ENCODE measurements at places on chromosomes 2 and 18. TPM values are rescaled to one million over a fixed set of nuclear protein-coding genes. Genes with fewer than 3 reads are reported as not detected.

GRCh38 chr2:159939946-159940345, 122.5 kb downstream of the PLA2R1 start:
- DNase-seq = no peak

DNA sequence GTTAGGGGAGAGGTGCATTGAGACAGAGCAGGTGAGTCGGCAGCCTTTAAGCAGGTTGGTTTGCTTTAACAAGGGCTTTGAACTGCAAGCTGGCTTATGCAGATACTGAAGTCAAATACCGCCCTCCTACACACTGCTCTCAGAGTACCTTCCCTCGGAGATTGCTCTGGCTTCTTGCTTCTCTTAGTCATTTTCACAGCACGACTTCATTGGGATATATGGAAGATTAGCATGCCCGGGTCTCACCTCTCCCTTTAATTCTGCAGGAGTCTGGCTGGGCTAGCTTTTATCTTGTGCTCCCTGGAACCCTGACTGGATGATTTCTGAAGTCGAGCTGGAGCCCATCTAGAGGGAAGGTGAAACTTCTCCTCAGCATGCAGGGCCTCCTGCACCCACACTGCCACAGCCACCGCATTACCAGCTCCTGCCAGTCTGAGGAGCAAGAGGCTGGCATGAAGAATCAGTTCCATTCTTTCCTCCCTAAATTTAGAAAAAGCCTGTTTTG, 395.5 kb upstream of the HNRNPA3 start:
- peak; percentile 53 for DNase-seq

- peak; percentile 69 for DNase-seq
Measured at GRCh38 chr2:160324161-160324800, 124.2 kb upstream of the ITGB6 start.

DNA sequence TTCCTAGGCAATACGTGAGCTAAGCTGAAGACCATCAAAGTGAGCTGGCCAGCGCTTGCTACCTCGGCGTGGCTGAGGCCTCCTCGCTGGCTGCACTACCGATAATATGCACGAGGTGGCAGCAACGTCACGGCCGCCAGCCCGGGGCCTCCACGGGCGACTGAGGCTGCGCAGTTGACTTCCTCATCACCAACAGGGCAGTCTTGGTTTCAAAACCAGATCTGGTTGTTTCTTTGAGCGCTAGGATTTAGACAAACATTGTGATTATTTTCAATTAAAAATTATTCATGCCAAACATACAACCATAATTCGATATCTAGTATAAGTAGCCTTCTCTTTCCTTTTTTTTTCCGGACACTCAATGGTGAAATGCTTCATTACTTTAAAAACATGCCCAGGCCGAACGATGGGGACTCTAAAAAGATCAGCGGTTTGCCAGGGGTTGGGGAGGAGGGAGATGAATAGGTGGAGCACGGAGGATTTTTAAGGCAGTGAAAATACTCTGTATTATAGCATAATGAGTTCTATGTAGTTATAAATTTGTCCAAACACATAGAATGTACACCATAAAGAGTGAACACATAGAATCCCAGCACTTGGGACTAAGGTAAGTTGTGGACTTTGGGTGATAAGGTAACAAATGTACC, 52.0 kb downstream of the CYBRD1 start:
- DNase-seq = peak; percentile 86

DNA sequence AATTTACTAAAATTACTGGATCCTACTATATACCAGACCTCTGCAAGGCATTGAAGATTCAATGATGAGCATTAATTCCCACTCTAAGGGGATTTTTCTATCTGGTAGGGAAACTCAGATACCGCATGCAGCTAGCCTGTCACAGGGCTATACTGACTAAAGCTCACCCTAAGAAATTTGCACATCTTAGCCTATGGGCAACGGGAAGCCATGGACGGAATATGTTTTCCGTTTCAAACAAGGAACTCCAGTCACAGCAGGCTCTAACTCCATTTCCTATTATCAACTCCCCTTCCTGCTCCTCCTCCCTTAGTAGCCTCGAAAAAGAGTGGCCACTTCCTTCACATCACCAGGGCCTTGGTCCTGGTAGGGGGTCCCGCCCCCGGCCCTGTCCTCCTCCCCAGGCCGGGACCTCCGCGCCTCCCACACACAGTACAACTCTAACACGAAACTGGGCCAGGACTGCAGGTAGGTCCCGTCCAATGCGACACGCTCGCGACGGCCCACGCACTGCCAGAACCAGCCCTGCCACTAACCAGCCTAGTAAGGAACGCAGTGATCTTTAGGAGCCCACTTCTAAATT, 659 bp upstream of the COX5B start:
- no peak for DNase-seq

- DNase-seq = no peak
Measured at GRCh38 chr2:239329972-239330572, 70.7 kb downstream of the HDAC4 start.

DNA sequence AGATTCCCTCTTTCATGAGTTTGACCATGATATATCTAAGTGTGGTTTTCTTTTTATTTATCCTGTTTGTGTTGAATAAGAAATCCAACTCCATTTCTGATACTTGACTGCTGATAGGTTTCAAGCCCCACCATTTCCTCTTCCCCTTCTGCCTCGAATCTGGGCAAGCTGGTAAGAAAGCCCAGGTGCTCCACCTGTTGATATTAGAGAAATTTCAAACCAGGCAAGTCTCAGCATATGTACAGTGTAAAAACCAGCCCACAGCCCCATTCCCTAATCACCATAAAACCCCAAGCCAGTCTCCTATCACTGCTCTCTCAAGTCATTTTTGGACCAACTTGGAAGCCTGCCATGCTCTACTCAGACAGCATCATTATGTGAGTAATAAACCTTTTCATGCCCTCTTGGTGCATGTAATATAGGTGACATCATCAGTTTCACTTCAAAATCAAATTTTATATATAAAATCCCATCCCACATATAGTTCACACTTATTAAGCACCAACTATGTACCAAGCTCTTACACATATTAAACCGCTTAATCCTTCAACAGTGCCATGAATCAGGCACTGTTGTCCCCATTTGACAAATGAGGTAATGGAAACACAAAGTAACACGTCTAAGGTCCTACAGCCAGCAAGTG, 46.6 kb downstream of the SMAD2 start:
- DNase-seq = peak; percentile 73

- no peak for DNase-seq
Measured at GRCh38 chr2:95382686-95383634, 19.5 kb upstream of the FAHD2A start.

GRCh38 chr18:24876266-24876665, 415.8 kb downstream of the HRH4 start:
- DNase-seq = no peak

- peak; percentile 50 for DNase-seq
Measured at GRCh38 chr2:12717191-12718014, 667 bp downstream of the TRIB2 start.

DNA sequence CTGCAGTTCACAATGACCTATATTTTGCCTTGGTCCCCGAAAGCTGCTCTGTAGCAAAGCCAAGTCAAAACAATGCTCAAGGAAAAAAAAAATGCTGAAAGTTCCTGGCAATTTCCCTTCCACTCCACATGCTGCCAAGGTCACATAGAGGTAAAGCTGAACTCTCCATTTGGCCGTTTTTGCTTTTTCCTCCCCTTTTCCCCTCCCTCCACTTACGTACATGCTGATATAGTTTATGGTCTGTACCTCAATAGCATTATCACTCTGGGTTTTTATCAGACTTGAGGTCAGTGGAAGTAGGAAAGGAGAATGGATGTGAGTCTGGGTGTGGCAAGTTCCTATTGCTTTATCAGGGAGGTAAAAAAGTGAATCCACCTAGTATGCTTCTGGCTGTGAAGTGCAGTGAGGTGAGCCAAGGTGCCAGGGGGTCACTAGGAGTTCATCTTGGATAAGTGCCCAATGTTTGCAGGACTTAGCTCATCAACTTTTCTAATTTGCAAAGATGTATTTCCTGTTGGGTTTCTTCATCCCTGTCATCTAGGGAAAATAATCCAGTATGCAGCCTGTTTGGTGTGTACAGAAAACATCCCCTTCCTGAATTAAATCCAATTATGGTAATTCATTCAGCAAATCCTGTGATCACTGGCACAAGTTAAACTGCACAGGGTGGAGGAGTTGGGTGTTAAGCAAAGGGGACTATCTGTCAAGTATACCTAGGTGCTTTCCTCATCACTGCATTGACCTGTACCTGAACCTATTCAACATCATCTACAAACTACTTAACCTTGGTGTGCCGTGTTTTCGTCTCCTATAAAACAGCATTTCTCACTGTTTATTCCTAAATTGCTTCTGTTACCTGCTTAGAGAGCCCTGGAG, 124.3 kb upstream of the CYP26B1 start:
- no peak for DNase-seq

DNA sequence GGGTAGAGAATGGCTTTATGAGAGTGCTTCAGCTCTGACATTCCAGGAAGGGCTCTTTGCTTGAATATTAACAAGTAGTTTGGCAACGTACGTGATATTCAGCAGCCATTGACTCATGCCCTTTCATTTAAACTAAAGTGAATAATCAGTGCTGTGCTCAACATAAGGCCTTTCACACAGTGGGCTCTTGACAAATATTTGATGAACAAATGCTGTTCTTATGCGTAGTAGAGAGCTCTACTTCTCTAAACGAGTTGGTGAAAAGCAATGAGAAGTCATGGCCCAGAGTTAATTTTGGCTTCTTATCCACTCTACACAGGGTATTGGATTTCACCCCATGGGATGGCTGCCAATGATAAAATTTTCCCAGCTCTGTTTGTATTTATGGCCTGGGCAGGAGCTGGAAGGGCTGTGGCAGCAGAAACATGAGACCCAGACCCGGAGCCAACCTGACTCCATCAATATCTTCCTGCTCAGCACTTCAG, 338.9 kb downstream of the CCDC85A start:
- DNase-seq = no peak

GRCh38 chr2:99636144-99637034, 146.6 kb upstream of the REV1 start:
- DNase-seq = no peak

DNA sequence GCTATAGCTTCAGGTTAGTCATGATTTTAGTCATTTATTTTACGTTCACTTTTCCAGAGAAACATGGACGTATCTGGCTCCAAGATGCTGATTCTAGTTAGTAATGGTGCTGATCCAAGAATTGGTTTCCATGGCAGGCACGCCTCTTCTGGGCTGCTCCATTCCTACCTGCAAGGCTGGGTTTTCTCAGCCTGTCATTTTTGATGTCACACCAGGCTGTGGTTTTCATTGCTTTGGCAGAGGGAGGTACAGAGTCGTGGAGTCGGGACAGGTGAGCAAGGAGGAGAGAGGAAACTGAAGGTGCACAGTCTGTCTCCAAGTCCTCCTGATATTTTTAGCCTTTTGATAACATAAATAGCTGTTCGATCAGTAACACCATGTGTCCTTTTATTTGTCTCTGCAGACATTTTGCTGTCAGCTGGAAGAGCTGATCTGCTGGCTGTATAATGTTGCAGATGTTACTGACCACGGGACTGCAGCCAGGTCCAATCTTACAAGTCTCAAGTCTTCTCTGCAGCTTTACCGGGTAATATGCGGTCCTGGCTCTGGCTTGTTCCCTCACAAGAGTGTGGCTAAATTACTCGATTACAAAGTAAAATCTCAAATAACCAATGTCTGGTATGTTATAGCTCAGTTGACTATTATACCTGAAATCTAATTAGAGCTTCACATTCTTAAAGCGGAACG, 17.8 kb downstream of the CEP68 start:
- no peak for DNase-seq

GRCh38 chr2:9288233-9288632, 81.6 kb downstream of the ASAP2 start:
- DNase-seq = no peak

- no peak for DNase-seq
Measured at GRCh38 chr2:120864981-120865380, 129.3 kb downstream of the GLI2 start.

DNA sequence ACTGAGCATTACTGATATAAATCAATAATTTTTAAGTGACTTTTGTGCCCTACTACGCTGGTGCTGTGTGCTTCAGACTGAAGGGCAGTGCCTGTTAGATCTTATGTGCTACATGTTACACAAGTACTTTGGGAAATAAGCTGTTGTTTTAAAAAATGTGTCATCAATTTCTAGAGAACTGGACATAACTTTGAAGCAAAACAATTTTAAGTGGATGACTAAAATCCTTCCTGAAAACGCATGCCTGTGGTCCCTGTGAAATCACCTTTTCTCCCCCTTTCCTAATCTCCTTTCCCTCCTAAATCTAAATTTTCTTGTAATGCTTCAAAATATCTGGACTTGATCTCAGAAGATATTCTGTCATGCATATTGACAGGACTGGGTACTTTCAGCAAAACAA, 7.1 kb upstream of the IL1RL1 start:
- DNase-seq = no peak

DNA sequence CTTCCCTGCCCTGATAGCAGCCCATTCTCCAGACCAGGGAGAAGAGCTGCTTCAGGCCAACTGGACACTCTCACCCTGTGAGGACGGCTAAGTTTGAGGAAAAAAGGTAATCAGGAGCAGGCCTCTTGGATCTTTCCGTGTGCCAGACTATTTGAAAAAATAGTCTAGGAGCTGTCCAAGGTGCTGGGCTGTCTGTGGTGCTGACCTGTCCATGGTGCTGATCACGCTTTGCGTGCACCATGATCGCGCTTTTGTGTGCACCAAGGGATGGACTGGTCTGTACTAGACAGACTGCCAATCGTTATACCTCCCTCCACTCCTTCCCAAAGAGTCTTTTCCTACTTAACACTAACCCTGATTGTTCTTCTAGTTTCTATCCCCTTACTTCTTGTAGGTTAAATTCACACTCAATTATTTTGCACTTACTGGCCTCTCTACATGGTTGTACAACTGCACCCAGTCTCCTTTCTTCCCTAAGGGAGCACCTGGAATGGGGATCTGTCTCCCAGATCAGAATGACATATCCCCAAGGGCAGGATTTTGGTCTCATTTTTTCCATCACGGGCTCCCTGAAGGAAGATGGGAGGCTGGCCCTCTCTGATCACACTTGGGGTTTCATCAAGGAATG, 295.4 kb downstream of the CELF4 start:
- DNase-seq = peak; percentile 59

DNA sequence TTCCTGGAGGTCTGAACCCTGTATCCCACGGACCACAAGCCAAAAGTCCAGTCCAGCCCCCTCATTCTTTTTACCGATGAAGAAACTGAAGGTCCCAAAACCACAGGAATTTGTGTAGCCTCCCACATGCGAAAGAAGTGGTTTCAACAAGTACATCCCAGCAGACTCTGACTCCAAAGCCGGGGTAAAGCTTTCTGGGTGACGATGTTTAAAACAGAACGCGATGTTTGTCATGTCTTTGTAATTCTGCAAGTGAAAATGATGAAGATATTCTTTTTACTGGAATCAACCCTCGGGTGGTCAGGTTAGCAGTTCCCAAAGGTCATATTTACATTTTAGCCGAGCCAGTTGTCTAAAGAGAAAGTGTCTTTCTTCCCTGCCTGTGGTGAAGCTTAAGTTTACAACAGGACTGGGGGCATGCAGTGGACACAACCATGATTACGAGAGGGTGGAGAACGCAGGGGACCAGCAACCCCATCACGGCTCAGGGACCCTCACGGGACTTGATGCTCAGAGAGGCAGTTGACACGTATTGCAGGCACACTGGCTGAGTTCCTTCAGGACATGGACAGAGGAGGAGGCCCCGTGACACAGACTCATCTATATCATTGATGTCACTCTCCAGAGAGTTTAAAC, 17.8 kb upstream of the TMEM131 start:
- no peak for DNase-seq

The MSTN gene
- total RNA-seq = not detected

The EN1 gene
- not detected for total RNA-seq

The COL6A3 gene
- total RNA-seq = 2.5 TPM

The ERCC3 gene
- 37.0 TPM for total RNA-seq

The ATP6V1B1 gene
- total RNA-seq = not detected

The LBX2 gene
- total RNA-seq = not detected
